ENCODE measurements at places on chromosomes 1 and 21.

GRCh38 chr1:108678706-108679105 lies 13.4 kb upstream of the PRPF38B start:
- DNase-seq: no peak

GRCh38 chr1:2447276-2448097 lies 28.6 kb upstream of the PLCH2 start:
- DNase-seq: no peak

- DNase-seq: no peak
These were observed 20.3 kb upstream of the LSS start for GRCh38 chr21:46248827-46249226.

DNA sequence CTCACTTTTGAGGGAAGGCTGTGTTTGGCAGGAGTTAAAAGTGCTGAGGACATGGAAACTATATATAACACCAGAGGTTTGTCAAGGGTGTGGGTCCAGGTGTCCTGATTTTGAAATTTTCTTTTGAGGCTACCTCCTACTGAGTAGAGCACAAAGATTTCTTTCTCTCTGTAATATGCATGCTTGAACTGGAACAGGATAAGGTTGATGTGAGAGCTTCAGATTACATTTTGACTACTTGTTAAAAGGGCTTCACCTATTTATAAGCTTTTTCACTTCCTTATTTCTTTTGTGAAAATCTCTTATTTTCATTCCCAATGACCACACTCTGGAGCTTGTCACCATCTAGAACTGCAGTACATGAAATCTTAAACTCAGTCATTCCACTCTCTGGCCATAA lies 59.8 kb upstream of the PLA2G4A start:
- no peak for DNase-seq

- peak; percentile 76 for DNase-seq
These were observed 2.4 kb upstream of the FCGR2A start for GRCh38 chr1:161502641-161503393.

DNA sequence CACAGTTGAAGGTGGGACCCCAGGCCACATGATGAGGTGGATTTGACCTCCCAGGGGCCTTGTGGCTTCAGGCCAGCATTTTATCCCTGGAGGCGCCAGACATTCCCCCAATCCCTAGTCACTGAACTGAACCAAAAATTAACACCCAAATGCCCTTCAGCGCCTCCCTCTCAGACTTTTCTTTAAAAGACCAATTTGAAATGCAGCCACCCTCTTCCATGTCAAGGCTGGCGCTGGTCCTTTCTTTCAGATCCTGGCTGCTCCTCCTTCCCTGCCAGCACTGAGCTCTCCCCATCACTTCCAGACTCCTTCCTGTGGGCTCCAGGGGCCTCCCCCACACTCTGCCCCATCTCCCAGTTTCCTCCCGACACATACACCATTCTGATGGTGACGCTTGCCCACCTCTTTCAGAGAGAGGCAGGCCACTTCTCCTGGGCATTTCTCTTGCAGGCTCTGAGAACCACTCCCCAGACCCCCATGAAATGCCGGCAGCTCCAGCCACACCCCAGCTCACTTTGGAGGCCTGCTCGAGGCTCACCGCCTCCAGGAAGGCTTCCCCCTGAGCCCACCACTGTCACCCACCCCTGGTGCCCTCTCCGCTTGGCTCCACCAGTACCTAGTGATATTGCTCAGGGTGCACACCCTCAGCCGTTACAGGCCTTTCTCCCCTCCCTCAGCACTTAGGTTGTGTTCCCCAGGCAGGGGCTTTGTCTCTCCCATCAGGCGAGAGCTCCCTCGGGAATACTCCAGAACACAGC lies 27.0 kb downstream of the NAV1 start:
- no peak for DNase-seq

DNA sequence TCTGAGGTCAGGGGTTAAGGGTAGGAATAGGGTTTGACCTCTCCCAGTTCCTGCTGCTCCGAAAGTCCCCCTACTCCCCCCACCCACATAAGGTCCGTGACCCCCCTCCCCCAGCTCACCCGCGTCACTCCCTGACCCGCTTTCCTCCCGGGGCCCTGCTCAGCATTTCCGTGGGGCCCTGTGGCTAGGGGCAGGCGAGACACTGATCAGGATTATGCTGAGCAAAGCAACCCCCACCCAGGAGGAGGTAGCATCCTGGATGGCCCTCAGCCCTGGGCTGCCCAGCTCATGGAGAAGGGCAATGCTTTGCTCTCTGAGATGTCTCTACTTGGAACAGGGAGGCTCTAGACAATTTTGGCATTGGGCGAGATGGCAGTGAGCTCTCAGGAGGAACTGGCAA lies 3.7 kb downstream of the RORC start:
- DNase-seq: no peak

- no peak for DNase-seq
These were observed 388.2 kb downstream of the PTPRU start for GRCh38 chr1:29624320-29625083.

DNA sequence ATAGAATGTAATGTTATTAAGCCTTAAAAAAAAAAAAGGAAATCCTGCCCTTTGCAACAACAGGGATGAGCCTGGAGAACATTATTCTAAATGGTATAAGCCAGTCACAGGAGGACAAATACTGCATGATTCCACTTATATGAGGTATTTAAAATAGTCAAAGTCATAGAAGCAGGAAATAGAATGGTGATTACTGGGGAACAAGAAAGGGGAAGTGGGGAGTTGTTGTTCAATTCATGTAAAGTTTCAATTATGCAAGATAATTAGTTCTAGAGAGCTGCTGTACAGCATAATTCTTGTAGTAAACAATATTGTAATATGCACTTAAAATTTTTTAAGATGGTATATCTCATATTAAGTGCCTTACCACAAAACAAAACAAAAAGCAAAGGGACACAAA lies 13.2 kb downstream of the FCER1A start:
- DNase-seq: no peak

DNA sequence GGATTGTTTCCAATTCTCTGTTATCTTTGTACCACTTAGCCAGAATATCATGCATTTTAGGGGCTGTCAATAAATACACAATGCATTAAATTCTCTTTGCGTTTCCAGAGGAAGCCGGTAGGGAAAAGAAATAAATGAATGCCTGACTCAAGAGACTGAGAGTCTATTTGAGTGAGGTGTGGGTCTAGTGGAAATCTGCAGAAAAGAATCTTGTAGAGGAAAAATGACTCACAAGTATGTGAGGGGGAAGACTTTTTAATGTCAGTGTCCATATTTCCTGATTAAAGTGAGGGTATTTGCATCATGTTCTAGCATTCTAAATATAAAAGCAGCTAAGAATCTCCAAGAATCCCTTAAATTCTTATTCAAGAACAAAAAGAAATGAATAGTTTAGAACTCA lies 271.1 kb downstream of the PTPRC start:
- no peak for DNase-seq

DNA sequence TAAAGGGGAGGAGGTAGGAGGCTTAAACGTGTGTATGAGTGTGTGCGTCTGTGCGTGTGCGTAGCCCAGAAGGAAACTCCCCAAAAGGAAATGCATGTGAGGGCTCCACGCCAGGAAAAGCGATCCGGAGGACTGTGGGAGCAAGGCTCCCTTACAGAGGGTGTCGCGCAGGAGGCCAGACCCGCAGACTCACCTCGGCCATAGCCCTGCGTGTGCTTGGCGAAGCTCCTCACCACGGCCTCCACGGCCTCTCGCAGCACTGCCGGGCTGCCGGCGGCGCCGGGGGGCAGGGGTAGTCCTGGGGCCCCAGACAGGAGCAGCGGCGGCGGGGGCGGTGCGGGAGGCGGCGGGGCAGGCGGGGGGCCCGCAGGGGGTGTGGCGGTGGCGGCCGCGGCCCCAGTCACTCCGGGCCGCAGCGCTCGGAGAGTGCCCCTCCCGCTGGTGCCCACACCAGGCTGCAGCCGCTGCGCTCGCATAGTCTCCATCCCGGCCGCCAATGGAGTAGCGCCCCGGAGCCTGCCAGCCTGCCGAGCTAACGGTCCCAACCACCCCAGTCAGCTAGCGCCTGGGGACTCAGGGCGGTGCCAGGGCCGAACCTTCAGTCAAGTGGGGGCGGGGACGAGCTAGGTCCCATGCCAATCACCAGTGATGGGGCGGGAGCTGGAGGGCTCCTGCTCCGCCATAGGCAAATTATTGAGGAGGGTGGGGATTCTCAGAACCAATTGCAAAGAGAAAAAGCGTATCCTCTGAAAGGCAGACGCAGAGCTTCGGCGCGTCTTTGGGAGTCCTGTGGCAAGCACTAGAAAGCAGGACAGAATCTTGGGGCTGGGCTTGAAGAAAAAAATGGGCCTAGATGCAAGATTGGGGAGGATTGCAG lies at the start of gene LIX1L:
TSS of gene LIX1L (minus strand) at position 575 of the 877 bp plus-strand sequence. CDS start at position 485, 90 bp downstream.
- DNase-seq: peak; percentile 96

DNA sequence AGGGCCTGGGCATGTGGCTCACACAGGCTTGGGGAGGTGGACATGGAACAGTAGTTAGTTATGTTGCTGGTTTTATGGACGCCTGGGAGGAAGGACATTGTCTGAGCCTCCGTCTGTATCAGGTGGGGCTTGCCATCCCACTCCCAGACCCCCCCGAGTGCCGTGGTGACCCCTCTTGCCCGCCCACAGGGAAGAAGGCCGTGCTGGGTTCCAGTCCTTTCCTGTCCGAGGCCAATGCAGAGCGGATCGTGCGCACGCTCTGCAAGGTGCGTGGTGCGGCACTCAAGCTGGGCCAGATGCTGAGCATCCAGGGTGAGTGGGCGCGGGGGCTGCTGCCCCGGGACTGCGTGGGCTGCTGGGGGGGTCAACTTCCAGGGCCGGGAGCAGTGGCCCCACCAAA lies 41.7 kb downstream of the COQ8A start:
- DNase-seq: no peak

GRCh38 chr1:219928791-219929118 lies 398 bp upstream of the SLC30A10 start:
- DNase-seq: no peak

DNA sequence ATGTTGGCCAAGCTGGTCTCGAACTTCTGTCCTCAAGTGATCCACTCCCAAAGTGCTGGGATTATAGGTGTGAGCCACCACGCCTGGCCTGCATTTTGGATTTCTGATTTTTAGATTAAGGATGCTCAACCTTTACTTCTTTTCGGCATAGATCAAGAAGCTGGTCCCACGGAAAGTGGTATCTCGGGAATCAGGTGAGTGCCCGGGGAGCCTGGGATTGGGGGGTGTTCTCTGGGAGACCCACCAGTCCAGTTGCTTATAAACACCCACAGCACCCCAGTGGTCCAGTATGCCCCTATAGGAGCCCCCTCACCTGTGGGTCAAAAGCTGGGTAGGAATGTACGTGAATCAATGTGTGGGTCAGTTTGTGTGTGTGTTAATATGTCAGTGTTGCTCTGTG lies 3.2 kb downstream of the SH3D21 start:
- no peak for DNase-seq

DNA sequence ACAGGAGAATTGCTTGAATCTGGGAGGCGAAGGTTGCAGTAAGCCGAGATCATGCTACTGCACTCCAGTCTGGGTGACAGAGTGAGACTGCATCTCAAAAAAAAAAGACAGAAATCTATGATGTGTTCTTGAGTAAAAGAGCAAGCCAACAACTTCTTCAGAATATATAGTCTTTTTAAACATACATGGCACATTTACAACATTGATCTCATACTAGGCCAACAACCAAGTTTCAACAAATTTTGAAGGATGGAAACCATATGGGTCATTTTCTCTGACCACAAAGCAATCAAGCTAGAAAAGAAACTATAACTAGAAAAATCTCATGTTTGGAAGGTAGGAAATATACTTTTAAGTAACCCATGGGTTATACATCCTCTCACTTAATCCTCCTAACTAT lies 38.3 kb downstream of the PAFAH2 start:
- no peak for DNase-seq

DNA sequence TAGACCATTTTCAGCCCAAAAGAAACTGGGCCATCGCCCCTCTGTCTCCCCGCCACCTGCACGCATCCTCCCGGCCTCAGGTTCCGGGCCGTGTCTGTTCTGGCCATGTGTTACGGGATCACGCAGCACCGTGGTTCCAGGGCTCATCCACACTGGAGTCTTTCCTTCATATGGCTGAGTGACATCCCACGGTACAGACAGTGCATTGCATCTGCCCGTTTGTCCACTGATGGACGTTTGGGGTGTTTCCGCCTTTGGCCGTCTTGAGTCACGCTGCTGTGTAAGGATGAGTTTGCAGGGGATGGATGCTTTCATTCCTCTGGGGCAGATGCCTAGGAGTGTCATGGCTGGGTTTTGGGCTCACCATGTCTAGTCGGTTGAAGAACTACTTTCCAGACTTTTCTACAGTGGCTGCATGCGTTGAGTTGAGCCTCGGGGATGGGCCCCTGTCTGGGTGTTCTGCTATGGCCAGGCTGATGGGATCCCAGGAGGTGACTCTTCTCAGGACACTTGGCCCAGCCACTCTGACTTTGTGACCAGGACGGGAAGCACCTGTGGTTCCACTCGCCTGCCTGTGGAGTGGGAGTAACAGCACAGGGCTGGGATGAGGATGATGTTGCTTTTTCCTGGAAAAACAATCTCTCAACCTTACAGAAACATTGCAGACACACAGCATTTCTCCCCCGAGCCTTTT lies 16.8 kb downstream of the RRP1 start:
- DNase-seq: no peak

DNA sequence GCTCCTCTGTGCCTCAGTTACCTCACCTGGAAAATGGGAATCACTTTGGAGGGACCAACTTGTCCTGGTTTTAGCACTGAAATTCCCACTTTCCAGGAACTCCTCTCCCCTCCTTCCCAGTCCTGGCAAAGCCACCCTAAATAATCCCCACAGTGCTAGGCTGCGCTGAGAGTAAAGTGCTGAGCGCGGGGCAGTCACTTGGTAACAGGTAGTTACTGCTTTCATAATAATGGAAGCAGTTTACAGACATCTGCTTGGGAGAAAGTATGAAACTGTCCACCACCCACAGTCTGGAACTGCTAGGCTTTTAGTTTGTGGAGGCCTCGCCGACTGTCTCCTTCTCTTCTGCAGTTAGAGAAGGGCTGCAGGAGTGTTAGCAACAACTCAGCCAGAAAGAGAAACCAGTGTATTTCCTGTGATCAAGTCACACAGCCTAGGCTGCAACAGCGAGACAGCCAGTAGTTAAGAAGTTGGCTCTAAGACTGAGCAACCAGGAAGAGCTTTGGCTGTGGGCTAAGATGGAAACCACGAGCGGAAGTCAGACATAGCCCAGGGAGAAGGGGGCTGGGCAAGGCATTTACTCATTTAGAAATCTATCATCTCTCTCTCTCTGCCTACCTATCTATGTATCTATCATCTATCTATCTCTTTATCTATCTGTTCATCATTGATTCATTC lies 30.8 kb upstream of the ABCG1 start:
- peak; percentile 54 for DNase-seq

DNA sequence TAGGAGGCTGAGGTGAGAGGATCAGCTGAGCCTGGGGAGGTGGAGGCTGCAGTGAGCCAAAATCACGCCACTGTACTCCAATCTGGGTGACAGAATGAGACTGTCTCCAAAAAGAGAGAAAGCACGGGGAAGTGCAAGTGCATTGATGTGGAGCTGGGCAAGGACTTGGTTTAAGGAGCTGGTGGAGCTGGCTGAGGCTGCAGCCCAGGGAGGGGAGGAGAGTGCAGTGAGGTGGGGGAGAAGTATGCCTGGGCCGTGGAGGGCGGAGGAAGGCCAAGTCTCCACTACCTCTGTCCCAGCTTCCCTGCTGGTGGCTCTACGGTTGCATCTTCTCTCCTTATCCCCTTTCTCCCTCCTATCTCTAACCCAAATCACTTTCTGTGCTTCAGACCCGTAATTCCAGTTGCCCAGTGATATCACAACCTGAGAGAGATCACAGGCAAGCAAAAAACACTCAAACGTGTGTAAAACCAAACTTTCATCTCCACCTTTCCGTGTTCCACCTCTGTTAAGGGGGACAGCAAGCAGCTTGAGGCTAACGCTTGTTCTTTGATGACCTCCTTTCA lies 11.1 kb downstream of the TOR3A start:
- no peak for DNase-seq

GRCh38 chr1:232166942-232167341 lies 463.0 kb downstream of the SIPA1L2 start:
- no peak for DNase-seq
